GOT3 (cell line): ENCODE measurements at places on chromosomes 2 and 18.

DNA sequence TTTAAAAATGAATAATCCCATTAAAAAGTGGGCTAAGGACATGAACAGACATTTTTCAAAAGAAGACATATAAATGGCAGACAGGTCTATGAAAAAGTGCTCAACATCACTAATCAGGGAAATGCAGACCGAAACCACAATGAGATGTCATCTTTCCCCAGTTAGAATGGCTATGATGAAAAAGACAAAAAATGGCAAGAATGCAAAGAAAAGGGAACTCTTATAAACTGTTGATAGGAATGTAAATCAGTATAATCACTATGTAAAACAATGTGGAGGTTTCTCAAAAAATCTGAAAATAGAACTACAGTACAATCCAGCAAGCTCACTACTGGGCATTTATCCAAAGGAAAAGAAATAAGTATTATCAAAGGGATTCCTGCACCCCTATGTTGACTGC, 169.2 kb downstream of the METTL4 start:
- DNase-seq = no peak

DNA sequence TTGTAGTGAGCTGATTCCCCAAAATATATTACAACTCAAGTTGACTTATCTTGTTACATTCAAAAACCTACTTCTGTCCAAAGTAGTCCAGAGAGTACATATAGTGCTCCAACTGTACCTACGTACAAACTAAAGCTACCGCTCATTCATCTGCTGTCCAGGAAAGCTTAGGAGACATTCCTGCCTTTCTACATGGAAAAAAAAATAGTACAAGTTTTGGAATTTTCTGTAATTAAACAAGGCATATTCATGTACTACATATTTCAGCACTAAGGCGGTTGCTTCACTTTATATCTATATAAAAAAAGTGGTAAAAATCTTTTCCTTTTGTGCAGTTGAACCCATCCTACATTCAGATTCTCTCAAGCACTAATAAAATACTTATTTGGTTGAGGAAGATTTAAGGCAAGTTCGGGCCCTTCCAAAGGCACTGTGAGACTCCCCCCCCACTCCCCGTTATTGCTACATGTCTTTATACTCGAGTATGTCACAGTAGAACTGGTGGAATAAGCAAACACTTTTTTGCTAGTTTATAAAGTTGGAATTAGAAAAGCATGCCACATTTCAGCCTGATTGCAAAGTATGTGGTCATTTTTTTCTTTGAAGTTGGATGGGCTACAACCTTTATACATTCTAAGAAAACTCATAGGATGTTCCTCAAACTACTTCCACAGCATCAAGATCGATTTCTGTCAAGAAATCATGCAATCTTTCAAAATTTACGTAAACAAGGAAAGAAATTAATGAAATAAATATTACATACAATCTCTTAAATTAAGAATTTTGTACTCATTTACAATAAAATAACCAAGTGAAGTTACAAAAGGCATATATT, 3.7 kb downstream of the ZFP36L2 start:
- DNase-seq = no peak

DNA sequence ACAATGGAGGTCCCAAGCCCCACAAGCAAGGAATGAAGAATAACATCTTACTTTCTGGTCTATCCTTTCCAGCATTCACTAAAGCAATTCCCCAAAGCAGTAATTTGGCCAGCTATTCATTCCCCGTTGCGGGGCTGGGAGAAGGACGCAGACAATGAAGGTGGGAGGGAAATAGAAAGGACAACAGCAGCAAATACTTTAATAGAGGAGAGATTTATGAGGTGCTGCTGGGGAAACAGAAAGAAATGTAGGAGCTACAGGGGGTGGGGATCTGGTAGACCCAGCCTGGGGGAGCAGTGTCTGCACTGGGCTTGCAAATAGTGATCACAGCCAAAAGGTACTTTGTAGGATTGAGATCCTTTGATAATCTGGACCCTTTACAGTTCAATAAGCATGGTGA, 13.9 kb upstream of the ATL2 start:
- DNase-seq = no peak

DNA sequence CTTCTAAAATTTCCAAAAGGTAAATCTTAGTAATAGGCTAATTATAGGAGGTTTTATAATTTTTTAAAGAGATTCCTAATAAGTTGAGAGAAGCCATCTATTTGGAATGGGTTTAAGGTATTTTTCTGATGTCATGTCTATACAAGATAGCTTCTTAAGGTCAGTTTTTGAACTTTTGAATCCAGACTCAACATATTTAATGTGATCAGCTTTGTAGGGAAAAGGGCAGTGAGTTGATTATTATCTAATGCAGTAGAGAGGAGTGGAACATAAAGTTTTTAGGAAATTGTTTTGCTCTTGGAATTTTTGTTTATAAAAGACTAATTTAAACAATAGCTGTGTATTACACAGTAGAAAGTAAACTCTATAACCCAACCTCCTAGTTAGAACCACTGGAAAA, 96.3 kb downstream of the PHLPP1 start:
- DNase-seq = no peak

DNA sequence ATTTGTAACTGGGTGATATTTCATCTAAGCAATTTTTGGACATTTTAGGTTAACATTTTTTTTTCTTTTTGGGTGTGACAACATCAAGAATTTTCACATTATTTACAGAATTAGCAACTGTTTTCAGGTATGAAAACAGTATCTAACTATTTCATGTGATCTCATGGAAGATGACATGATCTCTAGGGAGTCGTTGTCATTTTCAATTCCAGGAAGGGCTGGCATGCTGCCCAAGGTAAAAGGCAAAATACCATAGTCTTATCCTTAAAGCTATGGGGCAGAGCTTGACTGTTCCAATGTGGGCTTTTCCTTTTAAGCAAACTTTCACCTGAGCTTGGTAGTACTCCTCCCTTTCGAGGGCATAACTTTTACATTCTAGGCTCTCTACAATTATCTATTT, 443.7 kb downstream of the DSEL start:
- no peak for DNase-seq

DNA sequence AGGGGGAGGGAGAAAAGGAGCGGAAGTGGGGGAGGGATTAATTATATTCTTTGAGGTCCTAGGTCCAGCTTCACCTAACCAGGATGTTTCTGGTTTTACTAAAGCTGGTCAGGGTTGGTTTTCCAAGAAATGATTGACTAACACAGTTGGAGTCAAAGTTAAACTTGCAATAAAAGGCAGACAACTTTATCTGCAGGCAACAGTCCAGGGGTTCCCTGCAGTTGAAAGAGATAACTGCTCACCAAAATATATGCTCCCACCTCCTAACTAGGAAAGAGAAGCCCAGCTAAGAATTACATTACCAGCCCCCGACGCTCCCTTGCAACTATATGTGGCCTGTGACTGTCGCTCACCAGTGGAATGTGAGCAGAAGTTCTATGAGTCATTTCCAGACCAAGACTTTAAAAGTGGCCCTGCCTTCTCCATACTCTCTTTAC, 140.0 kb upstream of the PKDCC start:
- no peak for DNase-seq

DNA sequence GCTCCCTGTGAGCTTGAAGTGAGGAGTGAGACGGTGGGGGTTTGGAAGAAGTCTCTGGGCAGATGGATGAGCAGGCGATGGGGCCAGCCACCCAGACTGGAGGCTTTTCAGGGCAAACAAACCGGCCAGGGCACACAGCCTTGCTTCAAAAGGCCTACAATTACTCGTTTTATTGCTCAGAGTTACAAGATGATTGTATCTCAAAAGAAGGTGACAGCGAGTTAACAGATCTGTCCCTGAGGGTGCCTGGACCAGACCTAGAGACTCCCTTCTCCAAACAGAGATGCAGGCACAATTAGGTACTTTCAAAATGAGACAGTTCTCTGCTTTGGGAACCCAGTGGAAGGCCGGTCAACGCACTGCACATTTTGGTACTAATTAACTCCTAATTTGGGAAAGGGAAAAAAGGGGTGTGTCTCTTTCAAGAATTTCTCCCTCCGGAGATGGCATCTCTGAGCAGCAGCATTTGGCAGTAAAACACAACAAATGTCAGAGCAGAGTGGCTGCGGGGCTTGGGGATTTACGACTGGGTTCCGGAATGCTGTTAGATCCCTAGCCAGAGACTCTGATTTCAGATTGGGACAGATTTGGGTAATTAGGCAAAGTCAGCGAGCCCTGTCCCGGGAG, 226.7 kb downstream of the TTC32 start:
- DNase-seq = no peak

- no peak for DNase-seq
Measured at GRCh38 chr18:54163453-54163852, 61.0 kb downstream of the MBD2 start.

DNA sequence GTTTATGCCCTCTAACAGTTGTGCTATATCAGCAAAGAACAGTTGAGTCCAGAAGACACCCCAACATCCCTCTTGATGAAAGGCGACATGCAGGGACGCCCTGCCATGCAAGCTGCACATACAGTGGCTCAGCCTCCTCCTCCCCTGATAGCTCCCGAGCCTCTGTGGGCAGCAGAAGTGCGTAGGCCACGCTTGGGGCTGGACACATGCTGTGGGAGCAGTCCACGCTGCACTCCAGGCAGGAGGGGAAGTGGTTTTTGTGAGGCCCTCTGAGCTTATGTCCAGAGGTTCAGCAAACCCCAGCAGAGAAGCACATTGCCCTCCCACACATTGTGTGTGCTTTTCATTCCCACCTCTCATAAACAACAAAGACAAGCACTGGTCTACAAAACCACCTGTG, 162.1 kb downstream of the SEPTIN10 start:
- DNase-seq = no peak

GRCh38 chr2:50448556-50448955, 583.4 kb downstream of the NRXN1 start:
- no peak for DNase-seq

DNA sequence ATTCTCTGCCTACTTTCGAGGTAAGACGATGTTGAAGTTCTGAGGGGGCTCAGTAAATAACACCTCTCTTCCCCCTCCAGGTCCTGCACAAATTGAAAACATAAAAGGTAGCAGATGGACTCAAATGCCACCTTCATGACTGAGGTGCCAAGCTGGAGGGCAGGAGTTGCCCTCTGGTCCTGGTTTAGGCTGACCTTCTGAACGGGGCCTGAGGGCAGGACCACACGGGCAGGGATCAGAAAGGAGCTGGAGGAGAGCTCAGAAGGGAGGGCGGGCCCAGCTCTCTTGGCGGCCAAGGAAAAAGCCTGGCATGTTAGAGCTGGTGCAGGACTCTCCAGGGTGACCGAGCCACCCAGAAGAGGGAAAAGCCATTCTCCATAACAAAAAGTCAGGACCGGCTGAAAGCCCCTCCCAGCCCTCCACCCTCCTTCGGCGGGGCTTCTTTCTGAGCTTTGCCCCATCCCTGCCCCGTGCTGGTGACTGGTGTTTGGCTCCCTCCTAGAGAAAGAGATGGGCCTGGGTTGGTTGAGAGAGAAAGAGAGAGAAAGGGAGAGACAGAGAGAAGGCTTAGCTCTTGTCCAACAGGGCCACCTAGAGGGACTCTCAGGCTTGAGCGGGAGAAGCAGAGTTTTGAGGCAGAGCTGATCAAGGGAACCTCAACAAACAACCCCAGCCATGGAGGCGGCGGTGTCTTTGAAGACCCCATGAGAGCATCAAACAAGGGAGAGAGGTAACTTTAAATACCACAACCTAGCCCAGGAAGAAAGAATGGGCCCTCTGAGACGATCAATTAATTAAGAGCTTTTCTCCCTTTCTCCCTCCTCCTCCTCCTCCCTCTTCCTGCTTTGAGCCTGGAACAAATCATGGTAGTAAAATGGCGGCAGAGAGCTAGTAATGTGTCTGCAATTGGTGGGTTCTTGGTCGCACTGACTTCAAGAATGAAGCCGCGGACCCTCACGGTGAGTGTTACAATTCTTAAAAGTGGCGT, 50.8 kb downstream of the WIPF1 start:
- DNase-seq = no peak

DNA sequence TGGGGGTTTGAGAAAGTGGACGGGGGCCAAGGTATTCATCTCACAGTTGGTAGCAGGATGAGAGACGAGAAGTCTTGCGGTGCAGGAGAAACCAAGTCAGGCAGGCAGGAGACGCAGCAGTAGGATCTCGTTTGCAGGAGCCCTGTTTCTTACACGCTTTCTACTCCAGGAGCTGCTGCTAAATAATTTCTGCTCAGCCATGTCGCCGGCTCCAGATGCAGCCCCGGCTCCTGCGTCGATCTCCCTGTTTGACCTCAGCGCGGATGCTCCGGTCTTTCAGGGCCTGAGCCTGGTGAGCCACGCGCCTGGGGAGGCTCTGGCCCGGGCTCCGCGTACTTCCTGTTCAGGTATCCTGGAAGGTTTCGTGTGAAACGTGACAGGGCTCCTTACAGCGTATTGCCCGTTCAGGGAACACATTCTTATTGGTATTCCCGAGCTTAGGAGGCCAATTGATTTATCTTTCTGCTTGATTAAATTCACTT, 494 bp downstream of the ANKZF1 start:
- no peak for DNase-seq

DNA sequence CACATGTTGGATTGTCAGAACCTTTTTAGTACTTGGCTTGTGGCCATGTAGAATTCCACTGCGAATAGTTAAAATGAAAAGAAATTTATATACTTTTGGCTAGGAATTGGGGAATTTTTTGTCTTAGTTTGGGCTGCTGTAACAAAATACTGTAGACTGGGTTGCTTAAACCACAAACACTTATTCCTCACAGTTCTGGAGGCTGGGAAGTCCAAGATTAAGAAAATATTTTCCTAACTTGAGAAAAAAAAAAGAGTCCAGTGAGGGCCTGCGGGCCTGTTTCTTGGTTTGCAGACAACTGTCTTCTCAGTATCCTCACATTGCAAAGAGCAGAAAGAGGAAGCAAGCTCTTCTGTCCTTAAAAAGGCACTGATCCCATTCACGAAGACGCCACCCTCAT, 81.9 kb downstream of the CD226 start:
- no peak for DNase-seq

- DNase-seq = no peak
Measured at GRCh38 chr2:138201286-138201685, 237.0 kb downstream of the HNMT start.

GRCh38 chr18:75005626-75006025, 203.3 kb downstream of the PTGR3 start:
- DNase-seq = no peak

DNA sequence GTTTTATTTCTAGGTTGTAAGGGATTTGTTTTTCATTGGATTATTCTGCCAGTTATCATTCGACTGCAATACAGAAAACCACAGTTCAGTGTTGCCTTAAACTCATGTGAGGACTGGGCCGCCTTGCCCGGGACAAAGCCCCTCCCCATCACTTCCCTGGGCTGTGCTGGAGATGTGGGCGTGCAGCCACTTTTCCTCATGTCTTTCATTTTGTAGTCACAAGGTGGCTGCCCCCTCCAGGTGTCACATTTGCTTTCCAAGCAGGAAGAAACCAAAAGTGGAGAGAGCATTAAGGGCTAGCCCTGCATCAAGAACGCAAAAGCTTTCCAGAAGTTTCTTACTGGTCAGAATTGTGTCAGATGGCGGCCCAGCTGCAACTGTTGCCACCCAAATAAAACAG, 492.5 kb upstream of the ID2 start:
- DNase-seq = no peak

GRCh38 chr2:238790833-238791230, 57.1 kb upstream of the TWIST2 start:
- DNase-seq = no peak

DNA sequence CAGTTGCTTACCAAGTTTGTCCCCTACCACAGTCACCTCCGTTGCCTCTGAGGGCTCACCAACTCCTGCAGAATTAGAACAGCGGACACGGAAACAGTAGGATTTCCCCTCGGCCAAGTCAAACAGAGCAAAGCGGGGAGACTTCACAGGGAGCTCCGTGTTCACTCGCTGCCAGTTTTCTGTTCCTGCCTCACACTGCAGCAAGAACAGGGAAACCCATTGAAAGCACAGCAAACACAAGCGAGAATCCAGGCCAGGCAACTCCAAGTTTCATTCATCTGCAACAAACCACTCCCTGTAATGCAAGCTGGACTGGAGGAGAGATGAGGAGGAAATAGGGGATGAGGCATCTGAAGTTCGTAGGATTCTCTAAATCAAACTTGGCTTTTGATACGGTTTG, 84.2 kb downstream of the MYOM1 start:
- DNase-seq = no peak
